ENCODE measurements at places on chromosomes 13 and 19.

DNA sequence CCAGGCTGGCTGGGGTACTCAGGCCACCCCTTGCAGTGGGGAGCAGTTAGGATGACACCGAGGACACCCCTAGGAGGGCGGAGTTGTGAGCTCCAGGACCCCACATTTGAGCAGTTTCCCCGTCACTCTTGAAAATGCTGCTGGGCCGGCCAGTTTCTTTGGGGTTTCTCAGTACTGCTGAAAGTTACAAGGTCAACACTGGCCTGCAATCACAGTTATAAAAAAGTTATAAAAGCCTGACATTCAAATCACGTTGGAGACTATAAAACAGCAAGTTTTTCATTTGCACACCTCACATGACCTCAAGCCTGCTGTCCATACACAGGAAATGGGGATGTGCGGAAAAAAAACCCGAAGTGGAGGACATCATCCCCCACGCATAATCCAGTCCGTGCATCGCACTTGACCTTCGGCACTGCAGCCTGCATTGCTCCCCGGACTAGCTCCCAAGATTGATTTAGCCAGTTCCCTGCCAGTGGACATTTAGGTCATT, 27.0 kb downstream of the DNM2 start:
- H3K27me3 ChIP-seq = no peaks in the 10 kb centered on the region
- DNase-seq = no peak
- H3K27ac ChIP-seq = no peak overlapping the region
- no peaks in the 10 kb centered on the region for H3K4me1 ChIP-seq
- H3K36me3 ChIP-seq = no peaks in the 10 kb centered on the region

- DNase-seq = no peak
- H3K27me3 ChIP-seq = no peaks in the 10 kb centered on the region
- no peak overlapping the region for H3K4me3 ChIP-seq
Observed at GRCh38 chr13:107367258-107367657, 799.3 kb upstream of the ARGLU1 start.

DNA sequence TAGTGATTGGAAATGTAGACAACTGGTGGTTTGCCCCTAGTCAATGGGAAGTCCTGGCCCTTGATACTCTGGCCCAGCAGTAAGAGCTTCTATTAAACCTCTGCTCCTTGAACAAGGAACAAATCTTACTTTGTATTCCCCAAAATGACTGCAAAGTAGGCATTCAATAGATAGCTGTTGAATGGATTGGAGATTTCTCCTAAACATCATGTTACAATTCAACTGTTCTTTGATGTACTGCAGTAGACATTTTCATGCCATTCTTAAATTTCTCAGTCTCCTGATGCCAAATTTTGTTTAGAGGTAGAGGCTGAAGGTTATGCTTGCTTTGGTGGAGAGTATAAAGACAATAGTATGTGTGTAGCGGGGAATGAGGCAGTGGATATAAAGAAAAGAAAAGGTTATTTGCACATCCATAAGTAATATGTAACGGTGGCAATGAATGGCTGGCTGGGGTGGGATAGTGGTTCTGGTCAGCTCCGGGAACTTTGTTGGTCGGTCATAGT, 12.8 kb downstream of the MIR17HG start:
- H3K4me1 ChIP-seq = no peaks in the 10 kb centered on the region
- H3K27ac ChIP-seq = no peak overlapping the region
- H3K36me3 ChIP-seq = peaks cover 5% of the 10 kb centered on the region
- H3K27me3 ChIP-seq = no peaks in the 10 kb centered on the region
- no peak for DNase-seq

- no peak for DNase-seq
- H3K27ac ChIP-seq = no peak overlapping the region
- no peaks in the 10 kb centered on the region for H3K27me3 ChIP-seq
- H3K4me1 ChIP-seq = no peaks in the 10 kb centered on the region
Observed at GRCh38 chr13:76148926-76149325, 512.8 kb downstream of the LMO7 start.

- H3K4me1 ChIP-seq = no peaks in the 10 kb centered on the region
- H3K4me3 ChIP-seq = no peak overlapping the region
- H3K27ac ChIP-seq = no peak overlapping the region
- no peaks in the 10 kb centered on the region for H3K36me3 ChIP-seq
Observed at GRCh38 chr13:34863360-34864135, 78.5 kb upstream of the NBEA start.

- no peaks in the 10 kb centered on the region for H3K27me3 ChIP-seq
- no peaks in the 10 kb centered on the region for H3K4me1 ChIP-seq
- H3K4me3 ChIP-seq = no peak overlapping the region
Observed at GRCh38 chr13:80303225-80303811, 37.6 kb downstream of the SPRY2 start.

GRCh38 chr19:49798574-49798973, 14.5 kb downstream of the FUZ start:
- no peak overlapping the region for H3K4me3 ChIP-seq
- H3K27ac ChIP-seq = no peak overlapping the region
- H3K27me3 ChIP-seq = no peaks in the 10 kb centered on the region
- peaks cover 4% of the 10 kb centered on the region for H3K4me1 ChIP-seq

- no peak overlapping the region for H3K4me3 ChIP-seq
- DNase-seq = no peak
- no peaks in the 10 kb centered on the region for H3K27me3 ChIP-seq
- H3K27ac ChIP-seq = no peak overlapping the region
- no peaks in the 10 kb centered on the region for H3K4me1 ChIP-seq
Observed at GRCh38 chr19:32464279-32464678, 58.7 kb downstream of the DPY19L3 start.

- no peak overlapping the region for H3K4me3 ChIP-seq
- H3K27ac ChIP-seq = no peak overlapping the region
- H3K4me1 ChIP-seq = peaks cover 1% of the 10 kb centered on the region
- DNase-seq = no peak
- no peaks in the 10 kb centered on the region for H3K27me3 ChIP-seq
- peaks cover 14% of the 10 kb centered on the region for H3K36me3 ChIP-seq
Observed at GRCh38 chr13:51282322-51282721, 57.2 kb upstream of the SERPINE3 start.

DNA sequence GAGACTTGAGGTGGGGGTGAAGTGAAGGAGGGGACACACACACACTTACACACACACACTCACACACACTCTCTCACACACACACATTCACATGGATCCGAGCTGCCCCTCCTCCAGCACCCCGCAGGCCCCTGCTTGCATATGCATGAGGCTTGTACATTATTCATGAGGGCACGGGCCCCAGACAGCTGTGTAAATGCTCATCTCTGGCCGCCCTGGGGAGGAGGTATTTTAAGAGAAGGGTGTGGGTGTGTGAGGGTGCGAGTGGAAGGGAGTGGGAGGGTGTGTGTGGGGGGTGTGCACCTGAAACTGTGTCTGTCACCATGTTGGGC, 2.4 kb downstream of the NCAN start:
- H3K27me3 ChIP-seq = peaks cover 23% of the 10 kb centered on the region
- no peak overlapping the region for H3K4me3 ChIP-seq
- H3K4me1 ChIP-seq = peaks cover 6% of the 10 kb centered on the region
- no peaks in the 10 kb centered on the region for H3K36me3 ChIP-seq
- H3K27ac ChIP-seq = no peak overlapping the region
- no peak for DNase-seq

DNA sequence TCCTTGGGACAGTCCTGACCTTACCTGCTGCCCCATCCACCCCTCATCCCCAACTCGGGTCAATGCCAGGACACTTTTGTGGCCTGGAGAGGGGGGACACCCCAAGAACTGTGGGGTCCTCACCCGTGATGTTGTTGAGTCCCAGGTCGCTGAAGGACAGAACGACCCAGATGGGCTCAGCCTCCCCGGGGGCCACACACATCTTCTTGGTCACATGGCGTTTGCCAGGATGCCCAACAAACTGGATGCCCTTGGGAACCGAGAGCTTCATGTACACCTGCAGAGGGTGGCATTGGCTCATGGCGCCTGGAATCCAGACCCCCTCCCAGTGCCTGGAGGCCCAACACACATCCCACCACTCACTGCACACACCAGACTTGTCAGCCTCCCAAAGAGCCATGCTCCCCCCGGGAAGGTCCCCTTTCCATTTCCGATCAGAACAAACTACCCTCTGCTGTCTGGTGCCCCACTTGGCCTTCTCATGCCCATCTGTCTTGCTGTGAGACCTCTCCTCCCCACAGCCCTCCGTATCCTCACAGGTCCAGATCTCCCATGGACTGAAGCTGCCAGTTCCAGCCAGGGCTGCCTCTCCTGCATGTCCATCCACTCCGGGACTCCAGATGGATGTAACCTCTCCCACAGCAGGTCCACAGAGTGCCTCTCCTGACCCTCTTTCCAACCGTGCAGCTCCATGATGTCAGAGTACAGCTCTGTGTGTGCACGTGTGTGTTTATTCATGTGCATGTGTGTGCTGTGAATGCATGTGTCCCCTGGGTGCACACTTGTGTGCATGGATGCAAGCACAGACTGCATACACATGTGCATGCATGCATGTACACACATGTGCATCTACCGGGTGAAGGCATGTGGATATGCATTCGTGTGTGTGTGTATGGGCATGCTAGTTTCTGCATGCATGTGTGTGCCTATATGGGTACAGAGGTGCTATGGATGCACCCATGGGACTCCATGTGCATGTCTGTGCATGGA, 58.4 kb downstream of the F2RL3 start:
- no peaks in the 10 kb centered on the region for H3K4me1 ChIP-seq
- no peak overlapping the region for H3K27ac ChIP-seq
- H3K4me3 ChIP-seq = no peak overlapping the region
- no peaks in the 10 kb centered on the region for H3K27me3 ChIP-seq
- no peaks in the 10 kb centered on the region for H3K36me3 ChIP-seq

DNA sequence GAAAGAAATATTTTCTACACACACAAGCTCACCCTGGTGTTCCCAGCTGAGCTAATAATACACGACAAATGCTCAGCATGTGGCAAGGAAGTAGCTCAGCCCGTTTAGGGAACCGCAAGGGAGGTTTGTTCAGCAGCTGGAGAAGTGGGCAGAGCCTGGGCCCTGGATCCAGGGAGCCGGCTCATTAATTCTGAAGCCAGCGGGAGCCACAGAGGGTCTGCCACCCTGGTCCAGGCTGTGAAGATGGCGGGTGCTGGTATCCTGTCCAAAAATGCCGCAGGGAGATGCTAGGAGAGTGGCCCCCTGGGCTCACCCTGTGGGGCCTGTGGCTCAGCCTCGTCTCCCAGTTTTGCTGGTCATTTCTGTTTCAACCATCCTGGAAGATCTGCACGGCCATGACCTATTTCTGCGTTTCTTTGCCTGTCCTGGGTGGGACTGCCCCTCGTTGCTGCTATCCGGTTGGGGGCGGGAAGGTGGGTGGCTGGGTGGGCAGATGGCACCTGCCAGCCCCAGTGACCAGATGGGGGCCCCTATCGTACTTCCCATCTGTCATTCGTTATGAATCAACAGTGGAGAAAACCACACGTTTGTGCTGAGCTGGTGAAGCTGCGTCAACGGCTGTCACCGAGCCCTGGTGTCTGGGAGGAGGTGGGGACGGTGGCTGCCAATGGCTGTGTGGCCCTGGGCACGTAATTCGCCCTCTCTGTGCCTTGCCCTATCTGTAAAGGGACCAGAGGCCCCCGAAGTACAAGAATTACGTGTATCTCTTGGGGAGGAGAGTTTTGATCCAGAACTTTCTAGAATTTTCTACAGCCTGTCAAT, 2.7 kb upstream of the GNA15 start:
- no peak overlapping the region for H3K27ac ChIP-seq
- no peak overlapping the region for H3K4me3 ChIP-seq
- H3K36me3 ChIP-seq = no peaks in the 10 kb centered on the region
- H3K4me1 ChIP-seq = 0 out of 2 replicates have a peak, but pooled peaks cover 1% of the 10 kb centered on the region
- H3K27me3 ChIP-seq = no peaks in the 10 kb centered on the region

- DNase-seq = no peak
- no peaks in the 10 kb centered on the region for H3K27me3 ChIP-seq
- no peak overlapping the region for H3K4me3 ChIP-seq
- H3K36me3 ChIP-seq = no peaks in the 10 kb centered on the region
- H3K4me1 ChIP-seq = no peaks in the 10 kb centered on the region
Observed at GRCh38 chr13:76668716-76669115, 217.5 kb downstream of the KCTD12 start.

- no peak within 1 kb of the TSS for H3K27ac ChIP-seq
- H3K27me3 ChIP-seq = peaks cover 4% of the 10 kb centered on the region
- H3K4me1 ChIP-seq = no peaks in the 10 kb centered on the region
- H3K4me3 ChIP-seq = peak within 1 kb of the TSS; percentile 46
- H3K36me3 ChIP-seq = no peaks in the 10 kb centered on the region
Observed at GRCh38 chr19:55179606-55180484, at the start of gene SYT5. Gene SYT5 (minus strand): TSS chr19:55180289. CDS start chr19:55179041, 1,248 bp downstream.

DNA sequence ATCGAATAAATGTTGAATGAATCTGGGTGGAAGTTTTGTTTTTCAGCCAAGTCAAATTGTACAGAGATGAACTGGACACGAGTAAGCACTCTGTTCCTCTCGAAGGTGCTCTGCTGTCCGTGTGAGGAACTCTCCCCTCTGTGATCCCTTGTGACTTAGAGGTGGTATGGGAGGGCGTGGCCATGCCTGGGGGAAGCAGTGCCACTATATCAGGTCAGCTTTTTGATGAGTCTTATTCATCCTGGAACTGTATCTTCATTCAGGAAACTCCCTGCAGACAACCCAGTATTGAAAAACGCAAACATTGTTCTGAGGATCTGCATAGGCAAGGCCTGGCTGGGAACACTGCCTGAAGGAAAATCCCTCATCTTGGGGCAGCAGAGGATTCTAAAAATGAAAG, 45.7 kb upstream of the FLT1 start:
- no peak overlapping the region for H3K27ac ChIP-seq
- H3K27me3 ChIP-seq = no peaks in the 10 kb centered on the region
- DNase-seq = no peak
- H3K36me3 ChIP-seq = no peaks in the 10 kb centered on the region
- no peaks in the 10 kb centered on the region for H3K4me1 ChIP-seq

DNA sequence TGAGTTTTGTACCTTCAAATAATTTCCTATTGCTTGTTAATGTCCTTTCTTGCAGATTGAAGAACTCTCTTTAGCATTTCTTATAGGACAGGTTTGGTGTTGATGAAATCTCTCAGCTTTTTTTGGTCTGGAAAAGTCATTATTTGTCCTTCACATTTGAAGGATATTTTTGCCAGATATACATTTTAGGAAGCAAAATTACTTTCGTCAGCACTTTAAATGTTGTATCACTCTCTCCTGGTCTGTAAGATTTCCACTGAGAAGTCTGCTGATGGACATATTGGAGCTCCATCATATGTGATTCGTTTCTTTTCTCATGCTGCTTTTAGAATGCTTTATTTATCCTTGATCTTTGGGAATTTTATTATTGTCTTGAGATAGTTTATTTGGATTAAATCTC, 105.5 kb downstream of the TNFSF13B start:
- DNase-seq = no peak
- no peaks in the 10 kb centered on the region for H3K27me3 ChIP-seq
- no peak overlapping the region for H3K4me3 ChIP-seq

DNA sequence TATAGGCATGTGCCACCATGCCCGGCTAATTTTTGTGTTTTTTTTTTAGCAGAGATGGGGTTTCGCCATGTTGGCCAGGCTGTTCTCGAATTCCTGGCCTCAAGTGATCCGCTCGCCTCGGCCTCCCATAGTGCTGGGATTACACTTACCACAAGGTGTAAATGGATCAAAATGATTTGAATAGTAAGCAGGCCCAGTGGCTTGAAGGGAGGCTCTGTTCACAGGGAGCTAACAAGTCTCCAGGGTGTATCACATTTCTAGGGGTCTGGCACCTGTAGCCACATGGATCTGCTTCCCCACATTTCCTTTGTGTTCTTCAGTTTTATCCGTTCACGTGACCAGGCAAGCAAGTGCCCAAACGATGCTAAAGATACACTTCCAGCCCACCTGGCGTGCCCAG, 13.5 kb upstream of the CNFN start:
- peaks cover 1% of the 10 kb centered on the region for H3K4me1 ChIP-seq
- no peaks in the 10 kb centered on the region for H3K27me3 ChIP-seq
- no peak overlapping the region for H3K4me3 ChIP-seq

All from iPS DF 6.9 (cell line).